Left ventricle myocardium superior (tissue), 1 donor: ENCODE measurements at places on chromosomes 3 and 15.

DNA sequence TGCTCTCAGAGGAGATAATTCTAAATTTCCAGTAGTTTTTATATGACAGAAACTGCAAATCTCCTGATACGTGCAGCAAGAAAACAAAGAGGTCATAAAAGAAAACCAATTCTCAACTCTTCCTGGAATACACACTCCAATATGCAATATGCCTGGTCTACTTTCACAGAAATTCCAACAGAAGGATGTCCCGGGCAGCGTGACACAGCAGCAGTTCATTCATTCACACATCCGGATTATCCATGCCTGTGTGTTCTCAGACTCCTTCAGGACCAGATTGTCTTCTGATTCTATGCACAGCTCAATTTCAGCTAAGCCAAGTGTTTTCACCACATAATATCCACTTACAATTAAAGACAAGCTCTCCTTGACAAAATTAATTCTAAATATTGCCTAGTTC lies 64.3 kb downstream of the FBN1 start:
- no peak for DNase-seq

DNA sequence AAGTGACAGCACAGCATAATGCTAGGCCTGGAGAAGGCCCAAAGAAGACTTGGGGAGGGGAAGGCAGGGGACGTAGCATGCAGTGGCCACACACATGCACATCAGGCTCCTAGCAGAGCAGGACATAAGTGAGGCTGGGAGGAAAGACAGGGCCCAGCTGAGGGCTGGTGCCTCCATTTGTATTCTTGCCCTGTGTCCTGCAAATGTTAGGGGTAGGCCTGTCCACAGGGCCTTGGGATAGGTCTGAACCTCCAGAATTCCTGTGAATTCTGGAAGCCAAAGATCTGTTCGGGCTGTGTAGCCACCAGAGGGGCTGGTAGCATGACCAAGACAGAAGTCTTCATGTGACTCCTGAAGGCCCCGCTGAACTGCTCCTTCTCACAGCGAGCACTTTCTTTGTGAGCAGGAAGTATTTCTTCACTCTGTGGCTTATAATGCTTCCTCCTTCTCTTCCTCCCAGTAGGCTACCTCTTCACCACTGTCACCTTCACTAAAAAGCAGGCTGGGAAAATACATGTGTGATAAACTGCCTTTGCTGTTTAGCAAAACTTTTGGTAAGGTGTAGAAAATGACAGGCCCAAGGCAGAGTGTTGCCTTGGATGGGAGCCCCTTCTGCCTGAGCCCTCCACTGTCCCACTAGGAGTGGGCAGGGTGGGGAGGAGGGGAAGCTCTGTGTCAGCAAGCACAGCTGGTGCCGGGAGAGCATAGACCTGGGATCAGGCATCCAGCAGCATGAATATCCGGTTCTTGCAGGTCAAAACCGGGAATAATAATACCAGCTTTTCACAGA lies 8.4 kb downstream of the CERS3 start:
- no peak for DNase-seq

- DNase-seq: no peak
Observed at GRCh38 chr3:8317661-8318649, 183.7 kb upstream of the LMCD1 start.

GRCh38 chr3:67647390-67647878 lies 7.0 kb downstream of the SUCLG2 start:
- no peak for DNase-seq

- DNase-seq: no peak
Observed at GRCh38 chr3:62261121-62261520, 112.2 kb downstream of the FEZF2 start.

- DNase-seq: no peak
Observed at GRCh38 chr15:90760661-90761232, 43.6 kb downstream of the BLM start.

GRCh38 chr3:39727415-39727814 lies 82.0 kb upstream of the MYRIP start:
- no peak for DNase-seq

GRCh38 chr3:119695480-119695879 lies 7.3 kb upstream of the CFAP91 start:
- no peak for DNase-seq

DNA sequence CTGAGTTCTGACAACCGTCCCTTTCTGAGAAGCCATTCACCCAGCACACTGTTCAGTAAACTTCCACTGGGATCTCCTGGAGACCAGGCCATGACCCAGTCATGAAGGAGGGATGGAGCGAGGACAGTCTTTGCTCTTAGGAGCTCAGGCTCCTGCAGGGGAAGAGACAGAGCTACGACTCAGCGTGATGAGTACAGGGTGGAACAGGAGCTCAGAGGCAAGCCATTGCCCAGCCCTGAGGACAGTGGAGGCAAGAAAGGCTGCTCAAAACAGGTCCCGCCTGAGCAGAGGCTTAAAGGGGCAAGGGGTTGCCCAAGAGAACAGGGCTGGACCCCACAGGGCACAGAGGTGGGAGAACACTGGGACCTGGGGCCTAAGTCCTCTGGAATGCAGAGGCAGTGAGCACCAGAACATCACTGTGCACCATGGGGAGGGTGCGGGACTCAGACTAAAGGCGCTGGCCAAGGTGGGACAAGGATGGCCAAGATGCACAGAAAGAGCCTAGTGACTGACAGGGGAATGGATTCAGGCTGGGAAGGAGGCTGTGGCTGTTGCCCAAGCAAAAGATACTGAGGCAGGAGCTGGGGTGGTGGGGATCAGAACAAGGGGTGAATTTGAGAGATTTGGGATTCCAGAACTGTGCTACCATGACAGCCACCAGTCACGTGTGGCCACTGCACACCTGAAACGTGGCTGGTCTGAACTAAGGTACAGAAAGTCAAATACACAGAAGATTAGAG lies 25.8 kb downstream of the TMEM43 start:
- no peak for DNase-seq

DNA sequence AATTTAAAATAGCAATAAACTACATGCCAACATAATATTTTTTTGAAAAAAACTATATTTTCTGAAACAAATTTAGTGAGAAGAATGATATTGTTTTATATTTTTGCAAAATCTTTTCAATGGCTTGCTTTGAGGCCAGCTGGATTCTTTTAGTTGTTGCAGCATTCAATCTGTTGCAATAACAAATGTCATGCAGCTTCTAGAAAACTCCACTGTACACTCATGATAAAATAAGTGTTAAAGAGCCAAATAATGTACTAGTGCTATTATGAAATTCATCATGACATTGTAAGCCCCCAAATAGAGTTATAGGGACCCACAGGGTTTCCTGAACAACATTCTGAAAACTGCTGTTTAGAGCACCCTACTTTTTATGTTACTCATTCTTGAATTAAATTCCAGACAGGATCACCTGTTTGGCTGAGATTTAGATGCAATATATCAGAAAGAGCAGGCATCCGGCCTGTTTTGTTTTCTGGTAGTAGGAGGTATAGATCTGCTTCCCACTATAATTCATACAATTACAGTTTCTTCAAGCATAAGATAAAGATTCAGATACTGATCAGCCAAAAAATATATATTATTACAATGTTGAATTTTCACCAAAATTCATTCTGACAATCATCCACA lies 703.0 kb upstream of the ZNF385D start:
- no peak for DNase-seq

GRCh38 chr15:22948056-22948455 lies 32.1 kb downstream of the CYFIP1 start:
- DNase-seq: no peak

DNA sequence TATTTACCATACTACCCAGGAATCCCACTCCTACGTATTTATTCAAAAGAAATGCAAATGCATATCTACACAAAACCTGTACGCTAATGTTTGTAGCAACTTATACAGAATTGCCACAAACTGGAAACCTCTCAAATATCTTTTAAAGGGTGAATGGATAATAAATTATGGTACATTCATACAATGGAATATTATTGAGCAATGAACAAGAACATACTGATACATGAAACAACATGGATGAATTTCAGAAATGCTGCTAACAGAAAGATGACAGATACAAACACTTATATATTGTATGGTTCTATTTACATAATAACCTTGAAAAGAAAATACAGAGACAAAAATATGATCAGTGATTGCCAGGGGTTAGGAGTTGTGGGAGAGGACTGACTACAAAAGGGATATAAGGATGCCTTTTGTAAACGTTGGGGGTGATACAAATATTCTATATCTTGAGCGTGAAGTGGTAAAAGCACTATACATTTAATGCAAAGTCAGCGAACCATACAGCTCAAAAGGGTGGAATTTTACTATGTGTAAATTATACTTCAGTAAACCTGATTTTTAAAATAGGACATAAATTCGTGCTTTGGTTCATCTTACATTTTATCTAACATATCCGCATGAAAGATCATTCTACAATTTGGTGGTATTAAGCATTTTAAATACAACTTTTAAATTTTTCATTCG lies 55.0 kb upstream of the FOXB1 start:
- no peak for DNase-seq

DNA sequence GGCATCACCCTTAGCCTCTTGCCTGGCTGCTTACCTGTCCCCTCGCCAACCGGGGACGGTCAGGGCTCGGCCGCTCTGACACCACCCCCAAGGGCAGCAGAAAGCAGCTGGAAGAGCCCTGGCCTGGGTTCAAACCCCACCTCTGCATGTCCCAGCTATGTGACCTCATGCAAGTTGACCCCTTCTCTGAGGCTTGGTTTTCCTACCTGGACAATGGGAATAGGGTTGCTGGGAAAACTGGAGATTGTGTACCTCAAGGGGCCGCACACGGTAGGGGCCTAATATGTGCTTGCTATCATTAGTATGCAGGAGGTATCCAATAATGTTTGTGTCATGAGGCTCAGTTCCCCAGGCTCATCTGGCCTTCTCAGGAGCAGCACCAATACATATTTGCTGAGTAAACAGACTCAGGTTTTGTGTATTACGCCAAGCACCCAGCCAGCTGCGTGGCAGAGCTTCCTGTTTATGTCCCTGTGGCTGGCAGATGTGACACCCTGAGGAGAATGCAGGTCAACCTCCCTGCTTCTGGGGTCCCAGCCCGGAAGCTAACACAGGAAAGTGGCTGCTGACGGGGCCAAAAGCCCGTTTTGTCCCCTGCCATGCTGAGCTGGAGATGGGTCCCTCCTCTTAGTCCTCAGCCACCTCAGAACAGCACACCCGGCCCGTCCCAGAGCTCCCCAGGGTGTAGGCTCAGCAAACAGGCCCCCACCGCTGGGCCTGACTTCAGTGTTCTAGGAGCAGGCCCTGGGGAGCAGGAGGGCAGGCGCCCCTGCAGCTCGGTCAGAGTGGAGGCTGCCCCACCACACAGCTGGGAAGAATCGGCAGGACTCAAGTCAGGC lies 29.7 kb downstream of the PLXND1 start:
- peak; percentile 71 for DNase-seq

DNA sequence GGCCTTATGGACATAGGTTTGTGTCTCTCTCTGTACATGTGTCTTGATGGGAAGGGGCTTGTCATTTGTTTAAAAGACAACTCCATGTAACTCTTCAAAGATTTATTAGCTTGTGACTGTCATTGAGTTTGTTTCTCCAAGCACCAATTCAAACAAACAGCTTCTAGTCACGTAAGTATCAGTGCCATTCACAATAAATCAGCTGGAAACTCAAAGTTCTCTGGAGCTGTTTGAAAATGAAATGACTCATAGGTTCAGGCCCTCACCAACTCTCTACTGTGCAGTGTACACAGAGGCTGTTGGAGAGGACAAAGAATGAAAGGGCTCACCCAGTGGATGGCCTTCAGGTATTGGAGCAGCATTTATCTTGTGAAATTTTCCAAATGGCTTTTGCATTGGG lies 476.3 kb downstream of the AGBL1 start:
- DNase-seq: no peak

DNA sequence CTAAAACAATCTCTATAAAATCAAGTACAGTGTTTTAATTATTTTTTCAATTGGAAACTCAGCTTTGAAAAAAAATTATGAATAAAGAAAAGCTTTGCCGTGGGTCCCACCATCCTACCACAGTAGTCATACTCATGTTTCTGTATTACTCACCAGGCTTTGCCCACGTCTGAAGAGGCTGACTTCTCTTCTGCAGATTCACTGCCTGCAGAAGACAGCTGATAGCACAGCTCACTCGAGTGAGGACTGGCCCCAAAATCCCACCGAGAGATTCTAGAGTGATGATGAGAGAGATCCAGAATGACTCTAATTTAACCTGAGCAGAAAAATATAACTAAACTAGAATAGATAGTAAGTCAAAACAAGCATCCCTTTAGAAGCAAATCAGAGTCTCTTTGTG lies 11.9 kb downstream of the C2CD4B start:
- DNase-seq: no peak

GRCh38 chr15:44646460-44646859 lies 17.0 kb downstream of the SPG11 start:
- no peak for DNase-seq

GRCh38 chr15:42385206-42385979 lies 26.1 kb downstream of the CAPN3 start:
- DNase-seq: no peak

- no peak for DNase-seq
Observed at GRCh38 chr3:194101592-194102432, 34.1 kb upstream of the HES1 start.

GRCh38 chr3:137724240-137724639 lies 39.9 kb upstream of the SOX14 start:
- DNase-seq: no peak

- no peak for DNase-seq
Observed at GRCh38 chr15:50083424-50084025, 35.5 kb downstream of the ATP8B4 start.

DNA sequence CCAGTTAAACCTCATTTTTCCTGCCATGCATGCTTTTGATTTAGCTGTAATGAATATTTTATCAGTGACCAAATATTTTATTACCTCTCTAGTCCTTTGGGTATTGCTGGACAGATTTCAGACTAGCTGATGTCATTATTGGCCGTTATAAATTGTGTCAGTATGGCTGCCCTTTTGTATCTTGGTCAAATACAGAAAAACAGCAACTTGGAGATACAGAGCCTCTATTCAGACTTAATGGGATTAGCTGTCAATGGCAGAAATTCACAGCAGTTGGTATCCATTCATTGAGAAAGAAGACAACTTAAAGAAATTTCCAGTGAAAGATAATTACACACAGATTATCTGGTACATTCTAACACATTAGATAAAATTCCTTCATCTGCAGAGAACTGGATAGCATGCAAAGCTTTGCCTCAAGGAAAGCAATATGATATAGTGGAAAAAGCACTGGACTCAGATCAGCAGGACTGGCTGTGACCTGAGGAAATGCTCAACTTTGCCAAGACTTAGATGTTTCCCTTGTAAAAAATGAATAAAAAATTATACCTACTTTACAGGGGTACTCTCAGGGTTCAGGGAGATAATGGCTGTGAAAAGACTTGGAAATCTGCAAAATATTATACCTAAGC lies 20.8 kb downstream of the COL6A6 start:
- no peak for DNase-seq

DNA sequence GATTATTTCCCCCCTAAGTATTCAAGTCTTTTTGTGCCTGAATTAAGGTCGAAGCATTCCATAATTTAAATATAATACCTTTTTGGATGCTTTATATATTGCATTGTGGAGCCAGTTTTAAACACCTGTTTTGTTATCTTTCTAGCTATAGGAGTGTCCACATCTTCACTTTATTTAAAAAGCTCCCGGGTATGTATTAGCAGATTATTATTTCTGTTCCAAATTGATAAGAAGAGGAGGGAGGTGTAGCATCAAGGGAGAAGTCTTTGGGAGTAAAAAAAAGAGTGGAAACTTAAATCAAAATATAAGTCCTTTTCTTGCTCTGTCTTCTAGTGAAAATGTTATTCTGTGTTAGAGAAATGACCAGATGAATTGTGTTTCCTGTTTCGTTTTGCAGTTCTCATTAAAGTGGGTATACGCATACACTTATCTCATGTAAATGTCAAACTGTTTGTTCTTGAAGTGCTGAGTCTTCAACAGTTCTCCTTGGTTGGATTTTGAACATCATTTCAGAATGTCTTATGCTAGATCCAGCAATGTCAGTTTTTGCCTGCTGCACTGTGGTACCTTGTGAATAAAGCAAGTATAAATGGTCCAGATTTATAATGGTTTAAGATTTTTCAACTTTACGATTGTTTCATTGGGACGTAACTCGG lies 105.8 kb downstream of the FNDC3B start:
- no peak for DNase-seq
